ENCODE measurements at places on chromosomes 1 and 21. TPM values are rescaled to one million over a fixed set of nuclear protein-coding genes. Genes with fewer than 3 reads are reported as not detected.

Gene ZNF683
- total RNA-seq: 1.2 TPM

Gene IVL
- 43.4 TPM for total RNA-seq

Gene S100A12
- not detected for total RNA-seq

Gene CRABP2
- total RNA-seq: 229 TPM

Gene FAM3B
- 116 TPM for total RNA-seq

Gene SPATA1
- total RNA-seq: 0.96 TPM

Gene FMOD
- 59.0 TPM for total RNA-seq

Gene TLR5
- total RNA-seq: 24.7 TPM

Gene PKP1
- 58.1 TPM for total RNA-seq

Gene DPYD
- 31.2 TPM for total RNA-seq

Gene AVPR1B
- not detected for total RNA-seq

Gene ASTN1
- total RNA-seq: 2.2 TPM

Gene PTPRU
- total RNA-seq: 100 TPM

Gene ZSWIM5
- 4.4 TPM for total RNA-seq

Gene RABGGTB
- total RNA-seq: 87.5 TPM

Gene S100B
- total RNA-seq: 3.0 TPM

Gene LCE3D
- total RNA-seq: not detected

Gene TMEM50A
- 71.4 TPM for total RNA-seq

Gene DNAJB4
- total RNA-seq: 31.4 TPM

Gene PRAMEF25
- total RNA-seq: not detected

Gene ACBD3
- total RNA-seq: 43.9 TPM

Gene EPHA2
- 58.9 TPM for total RNA-seq

Gene OLFML2B
- 3.4 TPM for total RNA-seq

Gene AGMAT
- total RNA-seq: 2.0 TPM

Gene SERTAD4
- 2.1 TPM for total RNA-seq

Gene MTHFR
- total RNA-seq: 55.4 TPM

Gene CD1B
- total RNA-seq: not detected

Gene OR2T11
- not detected for total RNA-seq

Gene HES2
- total RNA-seq: 2.1 TPM

Gene ITGB2
- 35.7 TPM for total RNA-seq

Gene PPM1J
- total RNA-seq: 0.94 TPM

Gene OXCT2
- total RNA-seq: 1.1 TPM

Gene MMEL1
- 18.1 TPM for total RNA-seq

Gene NR1I3
- total RNA-seq: not detected

Gene TOMM20
- 104 TPM for total RNA-seq

Gene ITLN1
- total RNA-seq: 16.8 TPM

Gene MAP1LC3C
- not detected for total RNA-seq

Gene ANGPTL1
- 26.3 TPM for total RNA-seq

Gene KCNH1
- 0.86 TPM for total RNA-seq

Gene KRTAP13-1
- total RNA-seq: not detected

Gene TBX15
- total RNA-seq: not detected

Gene PTGS2
- 16.0 TPM for total RNA-seq

Gene PROK1
- 9.3 TPM for total RNA-seq

Data from ureter (tissue), 1 donor.